ENCODE measurements at places on chromosomes 7 and 10.

GRCh38 chr10:125661431-125661940, 21.5 kb downstream of the TEX36 start:
- DNase-seq, result no peak

- DNase-seq, result peak; percentile 76
Observed at GRCh38 chr7:134298902-134299683, 17.6 kb downstream of the SLC35B4 start.

GRCh38 chr7:1971946-1972654, 260.6 kb downstream of the MAD1L1 start:
- no peak for DNase-seq

- DNase-seq, result peak; percentile 11
Observed at GRCh38 chr7:97732565-97733275, 834 bp downstream of the TAC1 start.

DNA sequence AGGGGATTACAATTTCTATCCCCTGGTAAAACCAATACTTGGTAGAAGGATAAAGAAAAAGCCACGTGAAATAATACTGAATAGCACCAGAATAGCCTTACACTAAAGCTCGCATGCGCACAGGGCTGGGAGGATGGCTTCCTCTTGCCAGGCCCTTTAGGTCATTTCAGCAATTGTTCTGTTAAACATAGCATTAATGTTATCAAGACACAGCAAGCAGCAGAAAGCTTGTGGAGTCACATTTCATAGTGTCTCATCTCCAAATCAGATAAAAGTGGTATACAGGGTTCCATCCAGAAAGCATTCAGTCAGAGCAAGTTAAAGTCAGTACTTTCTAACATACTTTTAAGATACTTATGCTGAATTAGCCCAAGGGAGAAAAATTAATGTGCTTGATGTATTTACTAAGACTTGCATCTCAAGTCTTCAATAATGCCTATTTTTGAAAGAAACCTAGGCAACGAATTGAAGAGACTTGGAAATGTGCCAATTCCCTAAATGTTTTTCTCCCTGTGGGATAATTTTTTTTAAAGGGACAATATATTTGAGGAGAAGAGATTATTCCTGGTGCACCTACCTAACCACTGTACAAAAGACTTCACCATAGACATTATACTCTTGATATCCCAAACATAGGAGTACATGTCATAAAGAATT, 14.3 kb upstream of the NPM3 start:
- no peak for DNase-seq

DNA sequence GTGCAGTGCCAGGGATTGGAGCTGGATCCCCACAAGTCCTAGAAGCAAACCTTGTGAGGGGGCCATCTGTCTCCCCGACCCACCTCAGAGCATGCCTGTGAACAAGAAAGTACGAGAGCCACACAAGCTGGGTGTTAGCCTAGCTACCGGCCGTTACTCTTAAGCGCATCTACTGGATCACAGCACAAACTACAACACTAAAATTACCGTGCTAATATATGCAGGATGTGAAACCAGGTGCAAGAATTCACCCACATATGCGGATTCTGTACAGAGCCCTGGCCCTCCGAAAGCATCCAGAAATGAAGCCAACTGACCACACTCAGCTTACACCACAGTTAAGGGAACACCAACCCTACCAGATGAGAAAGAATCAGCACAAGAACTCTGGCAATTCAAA, 16.0 kb upstream of the PRSS1 start:
- no peak for DNase-seq

DNA sequence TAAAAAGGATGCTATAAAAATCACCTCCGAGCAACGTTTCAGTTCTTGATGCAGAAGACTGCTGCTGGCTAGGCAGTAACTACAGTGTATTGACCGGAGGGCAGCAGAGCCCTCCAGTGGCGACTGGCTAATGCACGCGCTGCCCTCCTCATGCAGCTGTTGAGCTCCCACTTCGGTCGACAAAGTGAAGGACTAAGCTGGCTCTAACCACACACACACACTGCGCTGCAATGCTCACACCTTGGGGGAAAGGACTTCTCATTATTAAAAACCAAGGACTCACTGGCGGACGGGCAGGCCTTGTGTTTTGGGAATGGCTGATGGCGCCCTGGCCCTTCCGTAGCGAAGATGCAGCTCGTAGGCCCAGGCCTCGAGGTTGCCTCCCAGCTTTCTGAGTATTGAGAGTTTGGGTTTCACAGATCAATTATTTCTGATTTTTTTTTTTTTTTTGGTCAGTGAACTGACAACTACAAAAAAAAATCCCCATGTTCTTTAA, 120.9 kb upstream of the DIP2C start:
- DNase-seq, result no peak

- DNase-seq, result no peak
Observed at GRCh38 chr7:147436718-147437117, 1153.8 kb upstream of the C7orf33 start.

GRCh38 chr10:120643351-120643750, 186.3 kb downstream of the PLPP4 start:
- no peak for DNase-seq

DNA sequence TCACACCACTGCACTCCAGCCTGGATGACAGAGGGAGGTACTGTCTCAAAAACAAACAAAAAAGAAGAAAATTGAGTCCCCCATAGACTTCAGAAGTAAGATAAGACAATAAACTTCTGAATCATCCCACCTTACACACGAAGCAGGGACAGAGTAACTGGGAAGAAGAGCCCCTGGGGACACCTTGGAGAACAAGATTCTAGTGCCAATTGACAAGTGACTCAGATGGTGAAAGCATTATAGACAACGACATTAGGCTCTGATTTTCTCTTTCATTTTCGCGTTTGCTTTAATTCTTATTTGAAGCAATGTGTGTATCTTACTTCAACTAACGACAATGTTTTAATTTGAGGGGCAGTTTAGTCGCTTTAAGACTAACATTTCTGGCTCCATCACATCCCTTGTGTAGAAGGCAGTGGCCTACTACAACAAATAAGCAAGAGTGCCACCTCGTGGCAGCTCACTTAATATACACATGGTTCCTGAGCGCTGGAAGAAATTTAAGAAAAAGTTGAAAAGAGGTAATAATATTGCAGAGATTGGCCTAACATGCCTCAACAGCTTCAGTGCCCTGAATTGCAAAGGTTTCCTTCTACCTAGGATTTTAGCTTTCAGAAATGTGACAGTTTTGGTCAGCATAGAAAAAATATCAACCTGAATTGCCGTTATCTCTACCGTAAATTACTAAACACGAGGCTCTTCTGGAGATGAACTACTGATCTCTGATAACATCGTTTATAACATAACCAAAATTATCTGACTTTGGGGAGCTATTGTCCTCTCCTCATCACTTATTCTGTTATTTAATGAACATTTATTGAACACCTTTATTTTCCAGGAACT, 36.7 kb downstream of the ASNS start:
- peak; percentile 36 for DNase-seq

DNA sequence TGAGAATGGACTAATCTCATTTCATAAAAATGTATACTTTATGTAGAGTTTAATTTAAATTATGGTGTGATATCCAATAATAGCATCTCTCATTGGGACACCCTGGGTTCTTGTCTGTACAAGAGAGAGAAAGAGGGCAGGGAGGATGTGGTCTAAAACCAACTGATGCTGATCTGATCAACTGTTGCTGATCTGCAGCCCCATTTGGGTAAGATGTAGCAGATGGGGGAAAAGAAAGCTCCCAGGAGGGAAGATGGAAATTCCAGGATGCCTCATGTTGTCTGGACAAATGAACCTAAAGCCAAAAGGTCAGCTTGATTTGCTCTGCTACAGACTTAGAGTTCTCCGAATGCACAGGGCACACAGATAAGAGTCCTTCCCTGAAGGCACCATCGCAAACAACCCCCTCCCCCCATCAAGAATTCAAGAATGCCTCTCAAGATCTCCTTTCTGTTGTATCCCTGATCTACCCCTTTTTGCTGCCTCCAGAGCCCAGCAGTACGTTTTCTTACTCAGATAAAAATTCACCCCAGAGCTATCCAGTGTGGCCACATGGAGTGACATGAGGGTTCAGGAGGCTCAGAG, 171.4 kb upstream of the INHBA start:
- DNase-seq, result no peak

DNA sequence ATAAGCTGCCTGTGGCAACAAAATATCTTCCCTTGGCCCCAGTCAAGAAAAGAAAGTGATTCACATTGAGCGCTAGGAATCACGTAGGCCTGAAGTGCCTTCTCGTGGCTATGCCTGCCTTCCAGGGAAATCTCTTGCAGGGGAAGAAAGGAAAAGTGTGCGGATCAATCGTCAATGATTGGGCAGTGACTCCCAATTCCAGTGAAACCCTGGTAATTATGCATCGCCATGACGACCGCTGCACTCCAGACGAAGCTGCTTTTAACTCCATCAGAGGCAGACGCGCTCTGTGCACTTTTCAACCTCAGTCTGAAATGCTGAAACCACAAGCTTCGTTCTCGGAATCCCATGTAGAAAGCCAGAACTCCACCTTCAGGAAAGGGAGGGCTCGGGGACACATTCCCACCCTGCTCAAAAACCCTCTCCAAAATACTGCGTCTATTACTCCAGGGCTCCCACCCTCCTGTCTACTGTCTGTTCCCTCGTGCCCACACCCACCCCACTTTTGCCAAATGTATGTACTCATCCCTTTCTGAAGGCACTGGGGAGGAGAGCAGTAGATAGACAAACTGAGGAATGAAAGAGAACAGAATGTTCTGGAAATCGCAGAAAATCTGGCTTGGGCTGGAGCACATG, 24.2 kb upstream of the PRKAG2 start:
- peak; percentile 25 for DNase-seq

GRCh38 chr7:91759205-91759863, 121.2 kb downstream of the MTERF1 start:
- DNase-seq, result no peak

DNA sequence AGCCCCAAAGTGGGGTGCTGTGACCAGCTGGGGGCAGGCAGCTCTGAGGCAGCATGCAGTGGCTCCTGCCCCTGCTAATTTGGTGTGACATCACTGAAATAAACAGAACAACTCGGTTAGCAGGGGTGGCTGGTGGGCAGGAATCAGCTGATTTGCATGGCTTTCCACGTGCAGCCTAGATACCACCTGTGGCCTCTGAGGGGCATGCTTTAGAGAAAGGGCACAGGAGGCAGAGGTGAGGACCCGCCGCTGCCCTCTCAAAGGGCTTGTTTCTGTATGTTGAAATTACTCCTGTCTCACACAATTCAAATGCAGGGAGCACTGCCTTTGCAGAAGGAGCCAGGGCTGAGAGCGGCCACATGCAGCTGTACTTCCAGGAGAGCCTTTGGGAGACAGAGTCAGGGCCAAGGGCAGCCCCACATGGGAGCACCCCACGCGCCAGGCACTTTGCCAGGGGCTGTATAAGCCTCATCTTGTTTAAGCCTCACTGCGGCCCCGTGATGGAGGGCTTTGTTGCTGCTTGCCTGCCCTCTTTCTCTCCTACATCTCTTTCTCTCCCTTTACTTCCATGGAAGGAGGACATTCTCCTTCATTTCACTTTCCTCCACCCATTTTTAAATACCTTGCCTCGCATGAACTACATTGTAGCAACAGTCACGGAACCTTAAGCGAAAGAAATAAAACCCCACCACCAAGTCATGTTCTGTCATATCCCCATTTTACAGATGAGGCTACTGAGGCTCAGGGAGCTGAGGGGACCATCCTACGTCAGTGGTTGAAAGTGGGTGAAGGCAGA, 137.7 kb downstream of the ZMIZ1 start:
- DNase-seq, result peak; percentile 76

- no peak for DNase-seq
Observed at GRCh38 chr7:38862666-38863065, 46.3 kb downstream of the VPS41 start.

GRCh38 chr7:157415486-157415885, 78.7 kb downstream of the DNAJB6 start:
- DNase-seq, result no peak

DNA sequence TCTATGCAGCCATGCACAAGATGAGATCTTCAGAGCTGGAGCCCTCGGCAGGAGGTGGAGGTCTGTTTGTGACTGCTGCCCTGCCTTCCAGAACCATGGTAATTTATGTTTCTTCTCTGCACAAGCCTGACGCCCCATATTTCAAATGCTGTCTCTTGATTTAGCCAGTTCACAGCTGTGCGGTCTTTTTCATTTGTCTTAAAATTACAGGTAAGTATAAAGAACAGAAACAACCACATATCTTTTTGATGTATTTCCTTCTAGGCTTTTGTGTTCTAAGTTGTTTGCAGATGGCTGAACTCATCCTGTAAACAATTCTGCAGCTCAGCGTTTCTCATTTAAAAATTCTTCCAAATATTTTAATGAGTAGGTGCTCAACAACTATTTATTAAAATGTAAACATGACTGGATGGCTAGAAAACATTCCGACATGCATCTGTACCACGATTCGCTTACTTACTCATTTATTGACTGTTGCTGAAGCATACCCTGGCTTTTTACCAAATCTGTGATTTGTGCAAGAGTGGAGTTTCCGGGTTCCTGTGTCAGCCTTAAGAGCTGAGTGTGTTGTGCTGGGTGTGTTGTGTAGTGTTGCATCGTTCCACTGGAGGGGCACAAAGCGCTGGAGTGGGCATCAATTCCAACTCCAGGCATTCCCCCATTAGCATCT, 58.9 kb downstream of the PIP4K2A start:
- no peak for DNase-seq

DNA sequence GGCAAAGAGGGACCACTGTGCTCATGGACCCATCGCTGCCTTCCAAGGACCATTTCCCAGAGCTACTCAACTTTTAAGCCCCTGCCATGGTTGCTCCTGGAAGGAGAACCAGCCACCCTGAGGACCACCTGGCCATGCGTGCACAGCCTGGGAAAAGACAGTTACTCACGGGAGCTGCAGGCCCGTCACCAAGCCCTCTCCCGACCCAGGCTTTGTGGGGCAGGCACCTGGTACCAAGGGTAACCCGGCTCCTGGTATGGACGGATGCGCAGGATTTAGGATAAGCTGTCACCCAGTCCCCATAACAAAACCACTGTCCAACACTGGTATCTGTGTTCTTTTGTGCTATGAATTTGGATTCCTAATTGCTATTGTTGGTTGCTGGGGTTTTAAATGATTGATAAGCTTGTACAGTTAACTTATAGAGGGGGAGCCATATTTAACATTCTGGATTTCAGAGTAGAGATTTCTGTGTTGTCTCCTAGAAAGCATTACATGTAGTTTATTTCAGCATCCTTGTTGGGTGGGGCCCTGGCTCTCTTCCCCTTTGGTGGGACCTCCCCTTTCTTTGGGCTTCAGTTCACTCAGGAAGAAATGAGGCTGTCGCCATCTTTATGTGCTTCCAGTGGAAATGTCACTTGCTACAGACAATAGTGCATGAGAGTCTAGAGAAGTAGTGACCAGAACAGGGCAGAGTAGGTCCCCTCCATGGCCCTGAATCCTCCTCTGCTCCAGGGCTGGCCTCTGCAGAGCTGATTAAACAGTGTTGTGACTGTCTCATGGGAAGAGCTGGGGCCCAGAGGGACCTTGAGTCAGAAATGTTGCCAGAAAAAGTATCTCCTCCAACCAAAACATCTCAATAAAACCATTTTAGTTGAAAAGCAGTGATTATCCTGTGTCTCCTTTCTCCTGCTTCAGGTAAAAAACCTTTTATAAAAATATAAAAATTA, 19.4 kb downstream of the LAT2 start:
- no peak for DNase-seq

DNA sequence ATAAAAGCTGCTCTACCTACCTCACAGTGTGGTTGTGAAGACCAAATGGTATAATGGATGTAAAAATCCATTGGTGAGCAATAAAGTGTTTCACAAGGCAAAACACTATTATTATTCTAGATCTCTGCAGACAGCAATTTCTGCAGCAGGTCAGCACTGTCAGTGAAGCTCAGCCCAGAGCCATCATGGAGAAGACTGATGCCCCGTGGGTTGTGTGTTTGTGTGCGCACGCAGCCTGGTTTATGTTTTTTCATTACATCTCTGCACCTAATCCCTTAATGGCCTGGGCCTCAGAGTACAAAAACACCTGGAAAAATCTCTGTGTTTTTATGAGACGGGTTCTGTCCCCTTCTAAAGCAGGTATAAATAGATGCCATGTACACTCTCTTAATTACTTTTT, 64.2 kb downstream of the PARP12 start:
- DNase-seq, result no peak

All from head of caudate nucleus (tissue), 42 donors.